Stimulated activated CD8-positive, alpha-beta memory T cell treated with anti-CD3 and anti-CD28 coated beads, Interleukin-15, amount 100 ng/mL, for 4 hours (primary cell): ENCODE measurements at places on chromosomes 11 and 22.

DNA sequence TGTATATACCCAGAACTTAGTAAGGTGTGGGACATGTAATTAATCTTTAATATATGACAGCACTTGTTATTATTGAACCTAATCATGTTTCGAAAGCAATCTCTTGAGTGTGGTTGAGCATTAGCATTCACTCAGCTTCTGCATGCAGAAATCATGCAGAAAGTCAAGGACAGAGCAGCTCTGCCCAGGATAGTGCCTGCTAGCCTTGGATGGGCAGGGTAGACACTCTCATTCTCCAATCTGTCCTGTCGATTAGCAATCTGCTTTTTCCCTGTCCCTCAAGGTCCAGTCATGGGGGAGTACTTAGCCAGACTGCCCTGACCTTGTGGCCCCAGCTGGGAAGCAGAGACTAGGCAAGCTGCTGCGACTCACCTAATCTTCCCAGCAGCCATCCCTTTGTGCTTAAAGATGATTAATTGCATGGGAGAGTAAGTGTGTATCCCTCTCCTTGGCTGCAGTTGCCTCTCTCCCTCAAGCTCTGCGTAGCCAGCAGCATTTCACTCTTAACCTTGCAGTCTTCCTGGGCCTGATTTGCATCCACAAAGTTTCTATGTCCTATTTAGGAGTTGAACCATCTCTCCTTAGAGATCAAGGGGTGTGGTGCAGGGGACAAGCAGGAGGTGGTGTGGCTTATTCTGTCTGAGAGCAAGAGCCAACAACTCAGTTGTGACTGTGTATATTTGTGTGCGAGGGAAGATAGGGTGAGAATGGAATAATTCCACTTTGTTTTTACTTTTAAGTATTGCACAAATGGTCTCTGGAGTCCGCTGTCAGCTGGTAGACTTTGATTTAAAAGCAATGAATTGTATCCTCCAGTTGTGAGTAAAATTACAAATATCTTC, 101.4 kb downstream of the FDX1 start:
- no peak for DNase-seq

DNA sequence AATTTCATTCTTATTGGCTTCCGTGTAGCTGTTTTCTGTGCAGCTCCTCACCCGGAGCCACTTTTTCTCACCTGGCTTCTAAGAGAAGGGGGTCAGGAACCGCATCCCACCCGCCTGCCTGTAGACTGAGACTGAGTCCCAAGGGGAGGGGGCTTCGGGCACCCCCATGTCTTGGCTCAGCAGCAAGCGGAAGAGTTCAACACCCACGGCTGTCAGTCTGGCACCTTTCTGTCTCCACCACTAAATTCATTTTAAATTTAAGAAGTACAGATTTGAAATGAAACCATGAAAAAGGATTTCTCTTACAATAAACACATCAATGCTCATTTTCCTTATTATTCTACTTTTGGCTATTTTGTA, 66.7 kb downstream of the EFCAB6 start:
- no peak for DNase-seq

DNA sequence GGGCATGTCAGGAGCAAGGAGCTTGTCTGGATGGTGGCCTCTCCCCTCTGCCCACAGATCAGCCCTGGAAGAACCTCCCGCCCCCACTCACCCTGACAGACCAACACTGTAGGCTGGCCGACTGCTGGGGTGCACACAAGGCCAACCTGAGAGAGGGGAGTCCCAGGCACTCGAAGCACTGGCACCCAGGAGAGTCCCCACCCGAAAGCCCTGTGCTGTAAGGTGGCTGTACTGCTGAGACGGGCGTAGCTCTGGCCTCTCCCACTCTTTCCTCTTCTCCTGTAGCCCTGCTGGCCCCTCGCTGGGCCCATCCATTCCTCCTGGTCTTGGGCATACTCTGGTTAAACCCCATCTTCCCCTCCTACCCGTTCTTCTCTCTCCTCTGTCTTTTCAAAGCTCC, 39.7 kb downstream of the MYO7A start:
- DNase-seq: no peak

DNA sequence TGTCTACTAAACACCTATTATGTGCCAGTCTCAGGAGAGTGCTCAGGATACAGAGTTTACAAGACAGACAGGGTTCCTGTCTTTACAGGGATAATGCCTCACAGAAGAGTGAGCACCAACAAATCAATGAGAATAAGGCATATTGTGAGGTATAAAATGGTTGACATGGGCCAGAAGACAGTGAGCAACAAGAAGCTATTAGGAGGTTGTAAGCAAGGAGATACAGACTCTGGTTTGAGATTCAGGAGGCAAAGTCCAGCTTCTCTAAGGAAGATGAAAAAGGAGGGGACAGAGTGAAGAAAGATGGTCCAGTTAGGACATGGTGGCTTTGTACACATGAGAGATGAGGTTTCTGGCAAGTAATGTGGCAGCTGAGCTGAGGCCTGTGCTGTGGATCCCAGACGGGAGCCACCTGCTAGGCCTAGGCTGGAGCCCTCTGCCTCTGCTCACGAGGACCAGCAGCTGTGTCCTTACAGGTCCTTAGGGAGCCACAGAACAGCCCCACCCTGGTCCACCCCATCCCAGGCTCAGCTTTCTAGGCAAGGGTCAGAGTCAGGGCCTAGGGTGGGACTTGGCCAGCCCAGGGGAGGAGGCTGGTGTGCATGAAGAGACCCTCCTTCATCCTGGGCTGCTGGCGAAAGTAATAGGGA, 110.5 kb downstream of the ZNF280B start:
- no peak for DNase-seq
